Stimulated activated CD8-positive, alpha-beta memory T cell treated with anti-CD3 and anti-CD28 coated beads, Interleukin-15, amount 100 ng/mL, for 1 hour (primary cell): ENCODE measurements at places on chromosomes 2 and 18.

DNA sequence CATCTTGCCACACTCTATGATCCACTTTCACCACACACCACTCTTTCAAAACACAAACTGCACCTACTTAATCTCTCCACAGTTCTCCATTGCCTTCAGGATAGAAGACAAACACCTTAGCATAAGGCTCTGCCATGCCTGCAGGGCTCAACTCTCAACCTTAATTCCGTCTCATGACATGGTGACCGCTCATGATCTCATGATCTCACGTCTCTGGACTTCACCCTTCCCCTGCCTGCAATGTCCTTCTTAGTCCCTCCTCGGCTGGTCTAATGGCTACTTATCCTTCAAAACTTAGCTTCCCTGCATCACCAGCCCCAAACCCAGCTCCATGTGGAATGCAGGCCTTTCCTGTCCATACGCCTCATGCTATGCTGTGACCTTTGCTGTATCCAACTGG lies 85.3 kb downstream of the ACVR1 start:
- no peak for DNase-seq

DNA sequence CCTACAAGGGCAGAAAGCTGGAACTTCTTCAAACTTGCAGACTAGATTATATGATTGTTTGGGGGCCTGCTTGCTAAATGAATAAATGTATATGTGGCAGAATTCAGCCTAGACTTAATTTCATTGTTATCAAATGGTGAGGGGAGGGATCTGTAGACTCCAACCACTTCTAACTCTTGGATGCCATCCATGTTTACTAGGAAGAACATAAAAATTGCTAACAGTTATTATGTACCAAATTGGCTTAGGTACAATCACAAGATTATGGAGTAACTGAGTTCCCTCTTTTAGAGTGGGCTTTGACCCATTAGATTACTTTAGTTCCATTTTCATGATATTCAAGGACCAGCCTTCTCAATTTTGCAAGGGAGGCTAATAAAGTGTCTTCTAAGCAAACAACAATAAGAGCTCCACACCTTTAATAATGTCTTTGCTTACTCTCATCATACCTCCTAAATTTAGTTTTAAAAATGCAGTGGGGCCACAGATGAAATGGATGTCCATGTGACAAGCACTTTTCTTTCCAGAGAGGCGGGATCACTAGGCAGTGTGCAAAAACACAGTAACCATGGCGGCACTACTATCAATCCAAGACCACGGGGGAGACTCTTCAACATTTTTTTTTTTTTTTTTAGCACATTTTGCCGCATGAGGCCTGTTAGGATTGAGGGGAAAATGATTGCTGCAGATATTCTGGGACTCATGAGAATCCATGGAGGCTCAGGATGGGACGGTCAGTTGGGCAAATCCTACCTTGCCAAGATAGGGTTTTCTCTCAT lies 217.6 kb upstream of the SPRED2 start:
- DNase-seq, result no peak

DNA sequence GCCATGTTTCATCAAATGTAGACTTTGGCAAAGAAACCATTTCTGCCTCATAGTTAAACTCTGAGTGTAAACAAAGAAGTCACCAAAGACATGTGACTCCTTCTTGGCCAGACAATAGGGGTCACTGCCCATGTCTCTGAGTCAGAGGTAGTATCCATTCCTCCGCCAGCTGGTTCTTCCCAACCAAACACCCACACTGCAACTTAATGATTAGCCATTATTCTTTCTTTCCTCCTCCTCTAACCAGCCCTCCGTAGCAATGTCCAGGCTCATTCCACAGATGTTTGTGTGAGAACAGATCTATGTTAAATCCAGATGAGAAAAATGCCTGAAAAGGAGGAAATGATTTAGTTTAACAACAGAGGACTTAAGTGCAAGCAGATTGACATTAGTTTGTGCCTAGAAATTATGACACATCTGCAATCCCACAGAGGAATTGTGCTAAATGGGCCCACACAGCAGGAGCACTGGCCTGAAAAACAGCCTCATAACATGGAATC lies 127.9 kb upstream of the SH3BP4 start:
- DNase-seq, result no peak

DNA sequence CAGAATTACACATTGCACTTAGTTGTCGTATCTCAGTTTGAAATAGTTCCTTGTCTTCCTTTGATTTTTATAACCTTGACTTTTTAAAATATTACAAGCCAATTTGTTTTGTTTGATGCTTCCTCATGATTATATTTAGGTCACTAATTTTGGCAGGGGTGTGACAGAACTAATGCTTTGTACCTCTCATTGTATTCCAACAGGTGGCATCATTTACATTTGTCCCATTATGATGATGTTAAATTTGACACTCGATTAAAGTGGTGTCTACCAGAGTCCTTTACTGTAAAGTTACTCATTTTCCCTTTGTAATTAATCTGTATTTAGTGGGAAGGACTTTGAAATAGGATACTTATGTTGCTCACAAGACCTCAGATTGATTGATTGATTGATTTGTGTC lies 21.5 kb upstream of the MFSD2B start:
- no peak for DNase-seq

GRCh38 chr2:215772003-215772402 lies 241.3 kb downstream of the MREG start:
- no peak for DNase-seq

DNA sequence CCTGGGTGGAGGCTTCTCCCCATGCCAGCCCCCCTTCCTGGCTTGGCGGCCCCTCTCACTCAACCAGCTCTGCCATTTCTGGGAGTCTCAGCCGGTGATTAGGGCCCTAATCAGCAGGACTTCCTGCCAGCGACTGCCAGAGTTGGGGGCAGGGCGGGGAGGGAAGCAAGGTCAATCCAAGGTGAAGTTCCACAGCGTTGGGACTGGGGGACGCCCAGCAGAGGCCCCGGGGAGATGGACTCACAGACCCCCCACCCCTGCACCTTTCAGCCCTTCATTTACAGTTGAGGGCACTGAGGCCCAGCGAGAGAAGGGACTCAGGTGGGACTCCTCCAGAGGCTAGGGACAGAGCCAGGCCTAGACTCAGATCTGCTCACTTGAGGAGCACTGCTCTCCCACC lies 65.3 kb downstream of the TNS1 start:
- DNase-seq, result no peak

GRCh38 chr2:174812037-174812436 lies 47.8 kb upstream of the CHRNA1 start:
- no peak for DNase-seq

DNA sequence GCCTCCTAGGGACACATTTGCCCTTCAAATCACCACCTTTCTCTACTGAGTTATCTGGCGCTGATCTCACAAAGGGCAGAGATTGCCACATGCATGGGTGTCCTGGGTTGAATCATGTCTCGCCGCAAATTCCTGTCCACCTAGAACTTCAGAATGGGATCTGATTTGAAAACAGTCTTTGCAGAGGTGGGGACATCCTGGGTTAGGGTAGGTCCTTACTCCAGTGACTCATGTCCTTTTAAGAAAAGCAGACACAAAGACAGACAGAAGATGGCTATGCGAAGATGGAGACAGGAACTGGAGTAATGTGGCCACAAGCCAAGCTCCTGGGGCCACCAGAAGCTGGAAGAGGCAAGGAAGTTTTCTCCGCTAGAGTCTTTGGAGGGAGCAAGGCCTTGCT lies 197.4 kb upstream of the SMIM21 start:
- no peak for DNase-seq

DNA sequence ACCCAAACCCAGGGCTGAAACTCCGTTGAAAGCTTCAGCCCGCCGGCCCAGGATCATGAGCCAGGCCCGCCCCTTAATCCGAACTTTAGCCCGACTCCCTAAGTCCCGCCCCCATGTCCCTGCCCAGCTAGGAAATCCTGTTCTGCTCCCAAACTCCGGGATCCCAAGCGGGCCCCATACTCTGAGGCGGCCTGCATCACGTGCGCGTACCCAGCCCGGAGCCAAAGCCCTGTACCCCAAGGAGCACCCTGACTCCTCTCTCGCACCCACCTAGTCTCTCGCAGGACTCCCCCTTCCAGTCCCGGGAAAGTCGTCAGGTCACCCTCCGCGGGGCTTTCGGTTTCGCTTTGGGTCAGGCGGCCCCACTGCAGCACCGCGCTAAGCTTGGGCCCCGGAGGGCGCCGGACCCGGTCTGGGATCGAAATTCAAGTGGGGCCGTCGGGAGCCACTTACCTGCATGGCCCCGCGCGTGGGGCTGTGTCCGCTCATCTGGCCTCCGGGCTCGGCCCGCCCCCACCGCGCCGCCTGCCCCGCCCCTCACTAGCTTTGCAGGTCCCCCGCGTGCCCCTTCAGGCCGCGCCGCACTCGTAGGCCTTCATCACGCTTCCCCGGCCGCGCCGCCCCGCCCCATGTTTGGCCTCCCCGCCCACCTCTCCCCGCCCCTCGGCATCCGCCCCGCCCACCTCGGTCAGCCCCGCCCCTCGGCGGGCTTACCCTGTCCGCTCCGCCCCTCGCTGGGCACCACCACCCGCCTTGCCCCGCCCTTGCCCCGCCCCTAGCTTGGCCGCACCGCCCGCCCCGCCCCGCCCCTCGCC lies at the start of gene DNPEP:
Gene DNPEP, minus strand, starts transcription at position 607 of the 815 bp plus-strand sequence. Its CDS starts 118 bp downstream, at position 489.
- DNase-seq, result peak; percentile 94

GRCh38 chr18:28167835-28168349 lies 9.0 kb downstream of the CDH2 start:
- DNase-seq, result no peak

- no peak for DNase-seq
These were observed 354.7 kb downstream of the EIPR1 start for GRCh38 chr2:3022841-3023372.

GRCh38 chr2:30512243-30512886 lies 65.3 kb downstream of the LCLAT1 start:
- DNase-seq, result no peak

- no peak for DNase-seq
These were observed 94.1 kb downstream of the ANKRD44 start for GRCh38 chr2:197216361-197216979.

- DNase-seq, result no peak
These were observed 89.5 kb downstream of the STK39 start for GRCh38 chr2:168157926-168158325.

- DNase-seq, result no peak
These were observed 268.0 kb downstream of the MREG start for GRCh38 chr2:215745331-215745730.

DNA sequence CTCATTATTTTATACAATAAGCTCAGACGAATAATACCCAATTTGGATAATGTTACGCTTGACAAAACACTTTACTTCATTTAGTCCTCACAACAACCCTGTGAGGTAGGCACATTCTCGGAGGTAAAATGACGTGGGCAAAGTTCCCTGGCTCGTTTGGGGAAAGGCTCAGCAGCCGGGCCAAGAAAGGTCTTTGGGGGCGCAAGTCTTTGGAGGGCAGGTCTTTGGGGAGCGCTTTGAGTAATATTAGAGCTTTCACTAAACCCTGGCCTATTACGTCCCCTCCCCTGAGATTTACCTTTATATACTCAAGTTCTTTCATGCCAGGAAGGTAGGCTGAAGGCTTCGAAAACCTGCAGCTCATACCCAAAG lies 427 bp downstream of the RBKS start:
- no peak for DNase-seq

- no peak for DNase-seq
These were observed 400.3 kb upstream of the HNRNPA3 start for GRCh38 chr2:176812246-176812775.

GRCh38 chr2:425243-425642 lies 137.4 kb upstream of the ALKAL2 start:
- DNase-seq, result no peak

- no peak for DNase-seq
These were observed 107.9 kb upstream of the ATL2 start for GRCh38 chr2:38484957-38485356.

DNA sequence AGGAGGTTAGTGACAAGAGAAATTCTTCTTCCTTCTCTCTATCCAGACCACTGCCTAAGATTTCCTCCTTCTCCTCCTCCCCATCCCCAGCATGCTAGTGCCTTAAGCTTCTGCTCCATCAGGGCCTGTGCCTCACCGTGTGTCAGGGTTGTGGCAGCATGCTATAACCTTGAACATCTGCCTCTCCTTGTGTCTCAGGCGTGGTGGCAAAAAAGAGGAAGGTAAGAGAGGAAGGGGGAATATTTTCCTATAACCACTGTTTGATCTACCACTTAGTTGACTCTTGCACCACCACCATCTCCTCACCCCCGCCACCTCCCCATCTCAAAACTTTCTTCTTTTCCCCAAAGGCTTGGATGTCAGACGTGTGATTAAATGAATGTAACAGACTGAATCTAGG lies 38.3 kb upstream of the PEX13 start:
- no peak for DNase-seq

DNA sequence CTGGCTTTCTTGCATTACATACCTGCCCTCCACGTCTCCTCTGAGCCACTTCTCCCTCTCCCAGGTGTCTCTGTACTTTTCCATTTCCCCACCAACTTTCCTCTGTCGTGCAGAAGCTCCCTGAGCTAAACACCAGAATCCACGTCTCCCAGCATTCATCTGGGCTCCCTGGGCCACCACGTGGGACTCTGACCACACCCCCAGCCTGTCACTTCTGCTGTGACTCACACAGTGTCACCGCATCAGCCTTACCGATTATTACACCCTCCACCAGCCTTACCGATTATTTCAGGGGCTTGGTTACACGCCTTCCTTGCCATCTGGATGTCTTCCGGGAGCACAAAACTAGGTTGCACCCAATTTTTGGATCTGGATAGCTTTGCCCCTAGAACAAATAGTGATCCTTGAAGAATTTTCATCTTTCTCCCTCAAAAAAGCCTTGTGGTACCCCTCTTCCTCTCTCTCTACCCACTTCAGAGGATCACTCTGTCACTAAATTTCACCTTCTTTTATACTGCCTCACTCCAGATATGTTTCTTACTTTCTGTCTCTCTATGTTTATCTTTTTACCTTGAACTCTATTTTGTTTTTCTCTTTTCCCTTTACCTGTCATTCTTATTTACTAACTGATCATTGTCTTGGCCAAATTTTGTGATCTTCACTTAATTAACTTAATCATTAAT lies 136.9 kb upstream of the CAB39 start:
- peak; percentile 32 for DNase-seq

GRCh38 chr2:44494006-44494405 lies 132.3 kb downstream of the CAMKMT start:
- DNase-seq, result no peak

- DNase-seq, result no peak
These were observed at the start of gene CHRNA1 for GRCh38 chr2:174764280-174765255. TSS of gene CHRNA1 (minus strand) at chr2:174764472. CDS start at chr2:174764394, 78 bp downstream.

GRCh38 chr2:37985333-37985732 lies 60.2 kb downstream of the RMDN2 start:
- DNase-seq, result no peak
